ENCODE measurements at places on chromosomes 6 and 20.

DNA sequence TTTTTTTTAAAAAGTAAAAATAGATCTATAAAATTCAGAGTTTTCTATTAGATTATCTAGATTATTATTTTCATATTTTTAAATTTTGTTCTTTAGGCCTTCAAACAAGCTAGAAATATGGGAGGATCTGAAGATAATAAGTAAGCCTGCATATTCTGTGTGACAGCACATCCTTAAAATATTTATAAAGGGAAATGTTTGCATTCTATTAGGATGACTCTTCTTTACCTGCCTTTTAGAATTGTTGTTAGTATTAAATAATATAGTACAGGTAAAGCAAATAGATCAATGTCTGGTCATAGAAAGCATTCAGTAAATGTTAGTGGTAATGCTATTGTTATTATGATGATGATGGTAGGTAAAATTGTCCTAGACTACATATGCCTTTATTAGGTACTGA, 17.4 kb downstream of the PEX3 start:
- DNase-seq, result no peak

DNA sequence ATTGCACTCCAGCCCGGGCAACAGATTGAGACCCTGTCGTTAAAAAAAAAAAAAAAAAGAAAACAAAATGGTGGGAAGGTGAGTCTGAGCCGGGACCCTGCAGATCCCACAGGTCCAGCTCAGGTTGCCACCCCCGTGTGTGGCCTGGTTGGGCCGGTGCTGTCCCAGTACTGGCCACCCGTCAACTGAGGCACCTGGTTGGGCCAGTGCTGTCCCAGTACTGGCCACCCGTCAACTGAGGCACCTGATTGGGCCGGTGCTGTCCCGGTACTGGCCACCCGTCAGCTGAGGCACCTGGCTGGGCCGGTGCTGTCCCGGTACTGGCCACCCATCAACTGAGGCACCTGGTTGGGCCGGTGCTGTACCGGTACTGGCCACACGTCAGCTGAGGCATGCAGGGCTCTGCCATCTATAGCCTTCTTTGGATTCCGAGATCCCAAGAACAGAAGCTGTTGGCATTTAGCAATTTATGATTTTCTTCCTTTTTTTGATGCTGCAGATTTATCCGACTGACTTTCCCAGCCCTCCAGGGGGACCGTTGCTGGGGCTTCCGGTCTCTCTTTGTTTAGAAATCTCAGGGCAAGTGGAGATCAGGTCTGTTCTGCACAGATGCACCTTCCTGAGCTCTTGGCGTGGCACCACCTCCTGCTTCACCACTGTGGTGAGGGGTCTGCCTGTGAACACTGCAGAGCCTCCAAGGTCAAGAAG, 113.8 kb downstream of the SYCP2 start:
- DNase-seq, result no peak

DNA sequence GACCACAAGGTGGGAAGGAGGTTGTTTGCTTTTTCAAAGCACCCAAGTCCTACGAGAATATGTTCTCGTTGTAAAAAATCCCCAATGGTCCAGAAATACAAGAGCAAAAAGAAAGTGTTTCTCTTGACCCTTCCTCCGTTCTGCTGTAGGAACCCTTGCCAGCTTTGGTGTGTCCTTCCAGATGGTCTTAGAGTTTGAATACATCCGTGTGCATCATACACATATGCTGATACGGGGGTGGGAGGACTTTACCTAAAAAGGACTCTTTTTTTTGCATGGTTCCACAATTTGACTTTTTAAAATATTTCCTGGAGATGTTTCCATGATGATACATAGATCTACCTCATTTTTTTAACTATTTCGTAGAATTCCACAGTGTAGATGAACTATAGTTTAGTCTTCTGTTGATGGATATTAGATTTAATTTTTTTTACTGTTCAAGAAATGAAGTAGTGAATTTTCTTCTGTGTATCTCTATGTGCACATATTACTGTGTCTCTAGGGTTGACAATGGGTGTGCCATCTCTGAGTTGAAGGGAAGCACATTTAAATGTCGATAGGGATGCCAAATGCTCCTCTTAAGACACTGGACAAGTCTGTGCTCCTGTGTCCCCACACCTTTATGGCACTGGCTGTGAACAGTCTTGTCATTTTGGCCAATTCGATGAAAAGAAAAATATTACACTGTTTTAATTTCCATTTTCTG, 182.1 kb upstream of the SNX9 start:
- no peak for DNase-seq

DNA sequence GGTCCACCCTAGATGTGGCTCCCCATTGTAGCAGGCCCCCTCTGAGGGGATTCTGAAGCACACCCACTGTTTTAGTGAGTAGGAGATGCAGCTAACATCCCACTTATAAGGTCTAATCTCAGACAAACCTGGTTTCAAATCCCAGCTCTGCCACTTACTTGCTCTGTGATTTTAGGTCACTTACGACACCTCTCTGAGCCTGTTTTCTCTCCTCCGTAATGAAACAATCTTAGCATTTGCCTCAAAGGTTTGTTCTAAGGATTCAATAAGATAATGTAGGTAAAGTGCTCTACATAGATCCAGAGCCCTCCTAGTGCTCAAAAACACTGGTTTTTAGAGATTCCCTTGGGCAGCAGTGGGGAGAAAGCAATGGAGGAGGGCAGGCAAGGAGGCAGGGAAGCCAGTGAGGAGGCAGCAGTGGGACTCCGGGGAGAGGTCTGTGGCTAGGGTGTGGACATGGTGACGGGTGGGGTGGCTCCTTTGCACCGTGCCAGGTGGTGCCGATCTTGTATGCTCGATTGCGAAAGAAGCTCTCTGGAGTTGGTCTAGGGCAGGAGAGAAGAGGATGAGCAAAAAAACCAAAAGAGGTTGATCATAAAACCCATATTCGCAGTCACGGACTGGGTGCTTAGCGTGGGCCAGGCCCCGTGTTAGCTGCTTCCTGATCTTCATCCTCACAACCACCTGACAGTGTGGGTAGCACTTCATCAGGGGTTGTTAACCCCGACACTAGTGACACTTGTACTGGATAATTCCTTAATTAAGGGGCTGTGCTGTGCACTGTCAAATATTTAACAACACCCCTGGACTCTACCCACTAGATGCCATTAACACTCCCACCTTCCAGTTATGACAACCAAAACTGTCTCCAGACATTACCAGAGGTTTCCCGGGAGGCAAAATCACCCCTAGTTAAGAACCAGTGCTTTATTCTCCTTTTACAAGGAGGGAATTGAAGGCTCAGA, 16.8 kb upstream of the PTGIS start:
- no peak for DNase-seq

DNA sequence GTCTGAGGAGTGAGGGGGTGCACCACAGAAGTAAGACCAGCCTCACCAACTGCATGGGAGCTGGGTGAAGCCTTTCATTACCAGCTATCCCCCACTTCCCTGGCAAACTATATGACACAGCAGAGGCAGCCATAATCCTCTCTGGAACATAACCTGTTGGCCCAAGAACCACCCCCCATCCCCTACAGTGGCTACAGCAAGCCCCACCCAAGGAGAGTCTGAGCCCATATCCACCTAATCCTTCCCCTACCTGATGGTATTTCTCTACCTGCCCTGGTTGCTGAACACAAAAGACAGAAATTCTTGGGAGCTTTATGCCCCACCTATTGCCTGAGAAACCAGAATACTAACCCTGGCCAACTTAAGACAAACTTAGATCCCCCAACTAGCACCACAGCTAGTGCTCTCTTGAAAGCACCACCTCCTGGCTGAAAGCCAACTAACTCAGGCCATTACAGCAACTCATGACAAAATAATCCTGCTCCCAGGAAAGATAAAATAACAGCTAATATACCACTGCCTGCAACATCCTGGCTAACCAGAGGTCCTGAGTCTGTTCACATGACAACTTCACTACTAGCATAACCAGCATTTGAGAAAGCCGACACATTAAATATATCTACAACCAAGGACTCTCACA, 11.2 kb downstream of the RNGTT start:
- DNase-seq, result no peak

DNA sequence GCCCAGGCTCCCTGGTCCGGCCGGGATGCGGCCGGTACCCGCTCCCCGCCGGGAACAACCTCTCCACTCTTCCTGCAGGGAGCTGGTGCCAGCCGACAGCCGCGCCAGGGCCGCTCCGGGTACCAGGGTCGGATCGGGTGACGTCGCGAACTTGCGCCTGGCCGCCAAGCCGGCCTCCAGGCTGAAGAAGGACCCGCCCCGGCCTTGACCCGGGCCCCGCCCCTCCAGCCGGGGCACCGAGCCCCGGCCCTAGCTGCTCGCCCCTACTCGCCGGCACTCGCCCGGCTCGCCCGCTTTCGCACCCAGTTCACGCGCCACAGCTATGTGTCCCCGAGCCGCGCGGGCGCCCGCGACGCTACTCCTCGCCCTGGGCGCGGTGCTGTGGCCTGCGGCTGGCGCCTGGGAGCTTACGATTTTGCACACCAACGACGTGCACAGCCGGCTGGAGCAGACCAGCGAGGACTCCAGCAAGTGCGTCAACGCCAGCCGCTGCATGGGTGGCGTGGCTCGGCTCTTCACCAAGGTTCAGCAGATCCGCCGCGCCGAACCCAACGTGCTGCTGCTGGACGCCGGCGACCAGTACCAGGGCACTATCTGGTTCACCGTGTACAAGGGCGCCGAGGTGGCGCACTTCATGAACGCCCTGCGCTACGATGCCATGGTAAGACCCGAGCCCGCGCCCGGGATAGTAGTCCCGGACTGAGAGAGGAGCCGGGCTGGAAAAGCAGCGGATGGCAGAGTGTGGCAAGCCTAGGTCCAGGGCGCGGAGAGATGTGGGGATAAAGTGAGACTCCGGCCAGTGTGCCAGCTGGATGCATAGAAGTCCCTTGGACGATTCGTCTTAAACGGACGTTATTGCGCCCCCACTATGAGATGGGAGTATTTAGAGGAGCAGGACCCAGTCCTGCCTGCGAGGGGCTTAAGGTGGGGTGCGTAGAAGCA, at the start of gene NT5E:
Gene NT5E (plus strand): TSS at position 266 of the 942 bp plus-strand sequence. CDS start 57 bp downstream, at position 323.
- peak; percentile 69 for DNase-seq

- peak; percentile 47 for DNase-seq
These were observed 29.5 kb downstream of the MTHFD1L start for GRCh38 chr6:150894935-150895552.

DNA sequence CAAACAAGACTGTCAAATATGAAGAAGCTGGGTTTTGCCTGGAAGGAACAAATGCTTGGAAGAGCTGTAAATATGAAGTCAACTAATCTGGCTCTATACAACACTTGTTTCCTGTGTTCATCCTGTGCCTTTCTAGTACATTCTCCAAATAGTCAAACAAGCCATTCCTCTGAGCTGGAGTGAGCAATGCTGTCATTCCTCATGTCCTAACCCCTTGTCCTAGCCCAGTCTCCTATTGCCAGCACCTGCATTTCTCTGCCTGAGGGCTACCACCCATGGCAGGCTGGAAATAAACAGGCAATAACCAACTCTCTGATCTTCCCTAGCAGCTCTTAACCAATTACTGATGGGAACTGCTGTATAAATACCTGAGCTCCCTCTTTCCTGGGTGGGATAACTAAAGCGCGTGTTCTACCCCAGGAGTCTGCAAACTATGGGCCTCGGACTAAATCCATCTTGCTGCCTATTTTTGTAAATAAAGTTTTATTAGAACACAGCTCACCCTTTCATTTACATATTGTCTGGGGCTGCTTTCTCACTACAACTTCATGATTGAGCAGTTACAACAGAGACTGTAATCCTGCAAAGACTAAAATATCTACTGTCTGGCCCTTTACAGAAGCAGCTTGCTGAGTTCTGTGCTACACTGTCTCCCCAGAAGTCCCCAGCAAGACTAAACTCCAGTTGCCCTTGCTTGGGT, 13.4 kb downstream of the RIMS4 start:
- no peak for DNase-seq

DNA sequence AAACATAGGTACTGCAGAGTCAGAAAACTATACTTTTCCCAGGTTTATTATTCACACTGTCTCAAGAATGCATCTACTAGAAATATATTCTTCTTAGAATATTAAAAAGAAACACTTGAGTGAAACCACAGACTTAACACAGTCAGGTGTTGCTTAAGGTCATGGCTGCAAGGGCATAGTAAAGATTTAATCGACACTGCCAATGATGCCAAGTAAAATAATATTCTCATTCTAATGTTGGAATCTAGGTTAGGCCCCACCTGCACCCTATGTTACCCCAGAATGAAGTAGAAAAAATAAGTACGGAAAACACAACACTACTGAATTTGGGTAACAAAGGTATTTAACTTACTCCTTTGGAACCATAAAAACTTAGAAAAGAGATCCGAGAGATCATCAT, 155.0 kb downstream of the RALGAPA2 start:
- no peak for DNase-seq

DNA sequence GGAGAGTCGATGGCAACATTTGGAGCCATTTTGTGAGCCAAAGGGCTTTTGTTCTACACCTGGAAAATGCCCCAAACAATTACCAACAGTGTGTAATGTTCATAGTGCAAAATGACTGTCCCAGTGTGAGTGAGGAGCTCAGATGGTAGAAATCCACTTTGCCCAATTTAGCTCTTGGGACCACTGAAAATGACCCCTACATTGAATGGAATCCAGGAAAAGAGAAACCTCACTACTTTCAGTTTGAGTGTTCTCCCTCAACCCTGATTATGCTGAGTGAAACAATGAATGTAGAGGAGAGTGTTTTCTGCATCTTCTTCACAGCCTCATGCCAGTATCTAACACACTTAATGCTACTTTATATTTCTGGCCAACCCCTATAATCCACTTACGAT, 84.9 kb upstream of the NRN1 start:
- DNase-seq, result no peak

- no peak for DNase-seq
These were observed 2.5 kb downstream of the CDK19 start for GRCh38 chr6:110812719-110813118.

Measured in stimulated activated CD8-positive, alpha-beta memory T cell treated with anti-CD3 and anti-CD28 coated beads, Interleukin-4, amount 100 ng/mL, for 48 hours (primary cell).